ENCODE measurements at places on chromosomes 6 and 20.

DNA sequence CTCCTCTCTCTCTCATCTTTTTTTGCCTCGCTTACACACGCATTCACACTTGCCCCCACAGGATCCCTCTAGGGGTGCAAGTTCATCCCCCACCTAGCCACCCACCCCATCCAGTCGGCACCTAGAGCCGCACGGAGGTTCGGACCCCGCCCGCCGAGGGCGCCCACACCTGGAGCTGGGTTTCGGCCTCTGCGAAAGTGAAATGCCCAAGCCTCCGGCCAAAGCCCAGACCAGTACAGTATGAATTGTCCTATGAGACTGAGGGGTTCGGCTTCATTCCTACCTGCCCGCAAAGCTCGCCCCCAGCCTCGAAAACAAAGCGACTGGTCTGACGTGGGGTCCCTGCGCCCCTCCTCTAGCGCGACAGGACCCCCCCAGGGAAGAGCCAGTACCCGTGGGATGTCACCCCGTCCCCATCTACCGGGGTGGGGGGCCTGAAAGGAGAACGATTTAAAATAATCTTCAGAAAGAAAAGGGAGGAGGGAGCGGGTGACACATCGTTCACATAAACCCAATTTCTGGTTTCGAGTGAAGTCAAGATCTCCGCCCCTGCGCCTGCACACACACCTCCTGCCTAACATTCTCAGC is 1.5 kb downstream of the TFAP2A start:
- no peak for DNase-seq

DNA sequence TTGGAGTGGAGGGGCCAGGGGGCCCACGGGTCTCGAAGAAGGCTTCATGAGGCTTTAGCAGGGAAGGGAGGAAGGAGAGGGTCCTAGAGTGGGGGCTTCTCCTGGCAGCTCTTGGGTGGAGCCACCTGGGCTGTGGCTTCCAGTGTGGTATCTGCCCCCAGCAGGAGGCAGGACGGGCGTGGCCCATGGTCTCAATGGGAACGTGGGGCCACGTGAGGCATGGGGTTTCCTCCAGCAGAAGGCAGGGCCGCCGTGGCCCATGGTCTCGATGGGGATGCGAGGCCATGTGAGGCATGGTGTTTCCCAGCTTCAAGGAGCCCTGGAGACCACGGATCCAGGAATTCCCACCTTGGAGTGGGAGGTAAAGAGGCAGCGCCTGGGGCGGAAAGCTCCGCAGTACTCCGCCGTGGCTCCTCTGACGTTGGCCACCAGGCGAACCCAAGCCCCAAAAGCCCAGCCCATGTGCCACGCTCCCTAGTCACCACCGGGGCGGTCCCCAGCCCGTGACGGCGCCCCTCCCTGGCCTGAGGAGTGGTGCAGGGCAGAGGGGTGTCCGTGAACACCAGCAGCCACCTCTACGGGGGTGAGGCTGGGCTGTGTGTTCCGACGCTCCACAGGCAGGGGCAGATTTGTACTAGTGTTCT is 62.0 kb upstream of the GATA5 start:
- no peak for DNase-seq

GRCh38 chr6:44737341-44737740 is 349.8 kb downstream of the CDC5L start:
- DNase-seq, result no peak

DNA sequence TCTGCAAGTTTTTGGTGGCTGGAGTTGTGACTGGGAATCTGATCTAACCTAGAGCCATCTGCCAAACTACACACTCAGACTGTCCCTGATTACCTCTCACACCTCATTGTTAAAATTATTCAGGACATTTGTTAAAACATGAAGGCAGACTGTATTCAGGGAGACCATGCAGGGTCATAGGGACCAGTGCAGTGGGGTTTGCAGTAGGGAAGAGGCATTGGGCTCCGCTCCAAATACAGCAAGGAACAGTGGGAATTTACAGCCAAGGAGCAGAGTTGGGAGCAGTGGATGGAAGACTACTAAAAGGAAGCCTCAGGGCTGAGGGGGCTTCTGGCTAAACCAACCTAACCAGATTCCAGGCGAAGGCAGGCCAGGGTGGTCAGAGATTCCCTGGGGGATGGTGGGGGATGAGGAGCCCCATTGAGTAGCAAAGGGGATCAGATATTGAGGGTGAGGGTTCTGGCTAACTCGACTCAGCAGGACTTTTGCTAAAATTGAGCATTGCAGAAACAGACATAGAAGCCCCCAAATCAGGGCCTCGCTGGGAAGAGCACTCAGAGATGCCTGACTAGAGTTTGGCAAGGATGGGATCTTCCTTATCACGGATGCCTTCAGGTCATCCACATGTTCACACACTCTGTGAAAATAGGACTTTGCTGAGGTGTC is 172.0 kb downstream of the ZDHHC14 start:
- no peak for DNase-seq

DNA sequence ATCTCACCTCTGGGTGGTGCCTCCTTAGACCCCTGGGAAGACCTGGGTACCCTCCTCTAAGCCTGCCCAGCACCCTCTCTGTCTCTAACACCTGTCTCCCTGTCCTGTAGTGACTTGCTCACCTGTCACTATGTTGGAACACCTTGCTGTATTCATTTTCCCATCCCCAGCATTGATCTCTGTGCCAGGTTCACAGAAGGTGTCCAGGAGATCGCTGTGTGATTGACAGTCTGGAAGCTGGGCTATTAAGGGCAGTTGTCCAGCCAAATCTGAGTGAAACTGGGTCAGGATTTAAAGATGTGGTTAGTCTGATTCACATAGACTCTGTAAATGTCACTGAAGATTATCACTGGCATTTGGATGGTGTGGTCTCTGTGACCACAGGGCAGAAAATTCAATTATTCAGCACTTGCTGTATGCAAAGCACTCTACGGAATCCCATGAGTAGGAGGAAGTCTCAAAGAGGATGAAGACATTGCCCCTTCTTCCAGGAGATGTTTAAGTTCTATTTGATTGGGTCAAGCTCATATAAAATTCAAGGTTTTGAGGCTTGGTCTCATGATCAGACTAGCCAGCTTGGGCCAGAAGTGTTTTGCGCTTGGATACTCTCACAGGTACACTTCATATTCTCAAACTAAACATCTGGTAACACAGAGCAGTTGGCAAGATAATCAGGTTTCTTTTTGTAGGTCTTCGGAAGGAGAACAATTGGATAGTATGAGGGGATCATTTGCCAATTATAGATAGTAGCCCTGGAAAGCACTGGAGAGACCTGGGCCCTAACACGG is 57.8 kb upstream of the TAGAP start:
- no peak for DNase-seq

DNA sequence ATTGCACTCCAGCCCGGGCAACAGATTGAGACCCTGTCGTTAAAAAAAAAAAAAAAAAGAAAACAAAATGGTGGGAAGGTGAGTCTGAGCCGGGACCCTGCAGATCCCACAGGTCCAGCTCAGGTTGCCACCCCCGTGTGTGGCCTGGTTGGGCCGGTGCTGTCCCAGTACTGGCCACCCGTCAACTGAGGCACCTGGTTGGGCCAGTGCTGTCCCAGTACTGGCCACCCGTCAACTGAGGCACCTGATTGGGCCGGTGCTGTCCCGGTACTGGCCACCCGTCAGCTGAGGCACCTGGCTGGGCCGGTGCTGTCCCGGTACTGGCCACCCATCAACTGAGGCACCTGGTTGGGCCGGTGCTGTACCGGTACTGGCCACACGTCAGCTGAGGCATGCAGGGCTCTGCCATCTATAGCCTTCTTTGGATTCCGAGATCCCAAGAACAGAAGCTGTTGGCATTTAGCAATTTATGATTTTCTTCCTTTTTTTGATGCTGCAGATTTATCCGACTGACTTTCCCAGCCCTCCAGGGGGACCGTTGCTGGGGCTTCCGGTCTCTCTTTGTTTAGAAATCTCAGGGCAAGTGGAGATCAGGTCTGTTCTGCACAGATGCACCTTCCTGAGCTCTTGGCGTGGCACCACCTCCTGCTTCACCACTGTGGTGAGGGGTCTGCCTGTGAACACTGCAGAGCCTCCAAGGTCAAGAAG is 113.8 kb downstream of the SYCP2 start:
- no peak for DNase-seq

DNA sequence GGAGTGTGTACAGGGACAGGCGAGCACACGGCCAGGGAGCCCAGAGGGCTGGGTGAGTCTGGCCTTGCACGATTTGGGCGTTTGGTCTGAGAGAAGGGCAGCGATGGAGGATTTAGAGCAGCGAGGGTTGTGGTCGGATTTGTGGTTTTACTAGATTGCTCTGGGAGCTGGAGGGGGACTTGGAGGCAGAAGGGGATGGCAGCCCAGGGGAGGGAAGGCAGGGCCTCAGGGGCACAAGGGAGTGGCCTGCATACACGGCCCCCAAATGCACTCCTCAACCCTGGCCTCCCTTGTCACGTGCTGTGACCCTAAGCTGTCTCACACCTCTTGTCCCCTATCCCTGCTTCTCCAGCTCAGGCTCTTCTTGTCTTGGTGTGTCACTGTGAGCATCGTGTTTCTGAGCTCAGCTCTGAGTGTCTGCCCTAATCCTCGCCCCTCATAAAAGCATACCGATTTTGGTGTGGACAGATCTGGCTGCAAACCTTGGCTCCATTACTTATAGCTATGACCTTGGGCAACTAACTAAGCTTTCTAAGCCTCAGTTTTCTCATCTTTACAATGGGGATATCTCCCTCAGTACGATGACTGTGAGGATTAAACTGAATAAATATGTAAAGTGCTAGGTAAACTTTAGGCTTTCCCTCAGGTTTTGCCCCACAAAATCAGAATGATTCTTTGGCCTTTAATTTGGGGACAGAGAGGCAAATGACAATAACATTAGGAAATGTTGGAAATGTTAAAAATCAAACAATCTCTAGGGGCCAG is 120.1 kb upstream of the ARMC2 start:
- DNase-seq, result peak; percentile 34

DNA sequence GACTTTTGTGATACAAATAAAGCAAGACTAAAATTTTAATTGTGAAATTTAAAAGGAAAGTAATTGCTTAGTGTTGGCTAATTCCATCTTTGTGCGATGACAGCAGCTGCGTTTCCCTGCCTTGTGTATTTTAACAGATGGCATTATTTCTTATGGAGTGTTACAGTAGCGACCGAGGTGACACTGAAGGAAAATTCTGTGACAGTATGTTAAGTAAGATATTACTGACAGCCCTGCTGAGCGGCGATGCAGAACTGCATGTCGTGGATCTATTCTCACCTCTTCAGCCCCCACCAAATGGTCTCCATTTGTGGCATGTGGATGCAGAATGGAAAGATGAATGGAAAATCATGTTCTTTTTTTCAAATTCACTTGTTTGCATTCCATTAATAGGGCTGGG is 289.4 kb downstream of the RNF144B start:
- no peak for DNase-seq

DNA sequence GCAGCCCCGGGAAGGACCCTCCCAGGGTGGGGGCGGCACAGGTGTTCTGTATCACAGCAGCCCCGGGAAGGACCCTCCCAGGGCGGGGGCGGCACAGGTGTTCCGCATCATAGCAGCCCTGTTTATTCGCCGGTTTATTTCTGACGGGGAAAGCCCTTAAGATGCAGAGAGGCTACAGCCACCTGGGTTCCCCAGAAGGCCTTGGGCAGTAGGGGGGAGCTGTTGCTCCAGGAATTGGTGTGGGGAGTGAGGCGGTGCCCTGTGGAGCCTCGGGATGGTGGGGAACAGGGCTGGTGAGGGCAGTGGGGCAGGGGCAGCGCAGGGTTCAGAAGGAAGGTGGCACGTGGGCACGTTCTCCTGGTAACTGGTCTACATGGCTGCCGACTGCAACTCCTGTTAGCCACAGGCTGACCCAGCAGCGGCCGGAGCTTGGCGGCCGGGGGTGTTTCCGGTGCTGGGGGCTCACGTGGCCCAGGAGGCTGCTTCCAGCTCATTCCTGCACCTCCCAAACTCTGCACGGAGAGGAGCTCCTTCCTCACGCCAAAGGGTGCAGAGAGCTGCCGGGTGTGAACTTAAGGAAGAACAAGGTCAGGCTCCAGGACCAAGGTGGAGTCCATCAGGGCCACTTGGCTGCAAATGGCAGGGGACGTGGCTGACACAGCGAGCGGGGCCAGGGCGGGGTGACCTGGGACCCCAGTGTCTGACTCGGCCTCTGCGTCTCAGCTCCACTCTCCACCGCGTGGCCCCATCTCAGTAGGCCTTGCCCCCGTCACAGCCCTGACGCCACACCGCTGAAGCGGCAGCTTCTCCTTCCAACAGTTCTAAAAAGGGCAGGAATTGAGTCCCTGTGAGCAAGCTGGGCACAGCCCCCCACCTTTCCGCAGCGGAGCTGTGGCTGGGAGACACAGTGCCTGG is 13.2 kb downstream of the SLCO4A1 start:
- DNase-seq, result no peak

DNA sequence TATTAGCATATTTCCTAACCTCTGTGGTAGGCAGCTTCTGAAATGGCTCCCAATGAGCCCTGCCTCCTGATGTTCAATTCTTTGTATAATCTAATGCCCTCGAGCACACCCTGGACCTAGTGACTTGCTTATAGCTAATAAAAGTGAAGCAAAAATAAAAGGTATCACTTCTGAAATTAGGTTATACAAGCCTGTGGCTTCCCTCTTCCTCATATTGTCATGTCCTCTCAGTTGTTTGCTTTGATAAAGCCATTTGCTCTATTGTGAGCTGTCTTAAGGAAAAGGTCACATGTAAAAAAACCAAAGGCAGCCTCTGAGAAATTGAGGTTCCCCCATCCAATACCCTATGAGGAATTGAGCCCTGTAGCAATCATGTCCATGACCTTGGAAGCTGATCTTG is 442.1 kb upstream of the ADGRB3 start:
- peak; percentile 45 for DNase-seq

DNA sequence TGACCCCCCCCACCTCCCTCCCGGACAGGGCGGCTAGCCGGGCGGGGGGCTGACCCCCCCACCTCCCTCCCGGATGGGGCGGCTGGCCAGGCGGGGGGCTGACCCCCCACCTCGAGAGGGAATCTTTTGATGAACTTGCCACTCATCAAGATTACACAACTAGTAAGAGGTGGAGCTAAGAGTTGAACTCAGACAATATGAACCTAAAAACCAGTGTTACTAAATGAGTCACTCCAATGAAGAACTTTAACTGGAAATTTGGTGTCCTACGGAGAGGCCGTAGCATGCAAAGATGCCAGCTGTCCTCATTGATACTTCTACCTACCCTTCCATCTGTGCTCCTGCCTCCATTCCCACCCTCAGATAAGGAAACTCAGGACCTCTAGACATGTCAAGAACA is 42.8 kb downstream of the PFDN4 start:
- DNase-seq, result no peak

- DNase-seq, result no peak
Observed at GRCh38 chr20:21739682-21740081, 34.2 kb downstream of the PAX1 start.

DNA sequence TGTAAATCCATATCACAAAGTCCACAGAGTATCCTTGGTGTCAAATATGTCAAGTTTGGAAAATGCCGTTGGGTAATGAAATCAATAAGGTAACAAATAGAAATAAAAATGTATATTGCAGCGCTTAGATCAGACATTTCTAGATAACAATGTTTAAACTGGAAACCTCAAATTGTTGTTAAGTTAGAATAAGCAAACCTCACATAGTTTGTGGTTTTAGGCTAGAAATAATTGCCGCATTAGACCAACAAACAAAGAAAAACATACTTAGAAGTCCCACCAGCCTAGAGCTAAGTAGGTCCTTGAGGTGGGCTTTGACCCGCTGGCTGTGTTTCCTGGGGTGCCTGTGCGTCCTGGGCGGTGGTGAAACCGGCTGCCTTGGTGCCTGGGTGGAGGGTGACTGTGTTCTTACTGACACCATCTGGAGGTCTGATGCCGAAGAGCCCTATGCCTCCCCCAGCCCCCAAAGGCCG is 71.4 kb downstream of the DACT2 start:
- no peak for DNase-seq

Measured in MV-4-11 (cell line).